ENCODE measurements at places on chromosomes 4 and X.

GRCh38 chr4:25578432-25578831 is 77.2 kb upstream of the SLC34A2 start:
- no peak for DNase-seq

- DNase-seq: no peak
Observed at GRCh38 chr4:79597266-79597665, 189.2 kb upstream of the GK2 start.

DNA sequence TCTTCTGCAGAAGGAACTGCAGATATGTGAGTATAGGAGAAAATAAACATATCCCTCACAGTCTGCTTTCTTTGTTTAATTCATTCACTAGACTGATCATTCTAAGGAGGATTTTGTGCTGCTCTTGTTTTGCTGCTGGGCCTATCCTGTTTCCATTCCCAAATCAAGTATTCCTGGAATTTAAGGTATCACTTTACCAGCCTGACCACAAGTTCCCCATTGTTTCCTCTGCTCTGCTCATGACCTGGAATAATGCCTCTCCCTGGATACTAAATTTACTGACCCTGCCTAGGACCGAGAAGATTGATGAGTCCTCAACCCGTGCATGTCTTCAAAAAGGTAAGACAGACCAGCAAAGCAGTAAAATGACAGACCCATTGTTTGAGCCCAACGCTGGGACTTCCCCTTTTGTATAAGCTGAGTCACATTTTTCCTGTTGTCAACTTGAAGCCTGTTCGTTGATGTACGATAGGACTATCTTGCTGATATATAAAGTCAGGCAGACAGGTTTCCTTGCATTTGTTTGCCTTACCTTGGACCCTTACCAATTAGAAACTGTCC is 85.5 kb upstream of the TET2 start:
- DNase-seq: no peak

DNA sequence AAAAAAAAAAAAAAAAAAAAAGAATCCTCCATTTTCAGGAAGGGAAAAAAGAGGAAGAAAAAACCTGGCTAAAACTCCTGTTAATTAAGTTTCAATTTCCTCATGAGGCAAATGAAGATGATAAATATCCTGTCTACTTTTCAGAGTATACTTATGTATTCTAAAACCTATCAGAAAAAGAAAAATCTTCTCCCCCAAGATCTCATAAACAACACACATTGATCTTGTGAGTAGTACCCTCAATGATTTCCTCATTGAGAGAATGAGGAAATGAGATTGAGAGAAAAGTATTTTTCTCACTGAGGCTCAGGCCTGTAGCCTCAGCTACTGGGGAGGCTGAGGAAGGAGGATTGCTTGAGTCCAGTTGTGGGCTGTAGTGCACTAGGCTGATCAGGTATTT is 146.7 kb downstream of the TET2 start:
- DNase-seq: no peak

GRCh38 chrX:150897421-150898320 is 797 bp downstream of the CD99L2 start:
- no peak for DNase-seq

GRCh38 chrX:13377550-13377934 is 57.7 kb upstream of the ATXN3L start:
- no peak for DNase-seq

DNA sequence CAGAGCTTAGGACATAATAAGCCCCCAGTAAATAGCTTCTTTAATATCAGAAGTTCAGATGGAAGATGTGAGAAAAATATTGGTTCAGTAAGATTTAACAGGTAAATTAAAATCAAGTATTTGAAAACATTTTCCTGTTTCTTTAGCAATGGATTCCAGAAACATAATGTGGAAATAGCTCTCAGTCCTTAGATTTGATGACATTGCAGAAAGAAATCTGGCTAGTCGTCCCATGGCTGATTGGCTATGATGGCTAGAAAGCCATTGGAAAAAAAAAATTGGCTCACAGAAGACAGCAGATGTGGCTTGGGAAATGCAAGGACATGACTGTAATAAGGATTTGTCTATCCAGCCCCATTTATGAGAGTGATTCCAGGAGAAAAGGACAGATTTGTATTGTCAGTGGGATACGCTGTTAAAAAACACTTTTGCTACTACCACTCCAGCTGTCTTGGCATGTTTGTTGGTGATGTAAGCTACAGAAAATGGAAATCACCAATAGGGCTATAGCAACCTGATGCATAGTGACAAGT is 78.3 kb downstream of the AR start:
- no peak for DNase-seq

- DNase-seq: no peak
Observed at GRCh38 chr4:110742143-110742542, 119.3 kb upstream of the PITX2 start.

DNA sequence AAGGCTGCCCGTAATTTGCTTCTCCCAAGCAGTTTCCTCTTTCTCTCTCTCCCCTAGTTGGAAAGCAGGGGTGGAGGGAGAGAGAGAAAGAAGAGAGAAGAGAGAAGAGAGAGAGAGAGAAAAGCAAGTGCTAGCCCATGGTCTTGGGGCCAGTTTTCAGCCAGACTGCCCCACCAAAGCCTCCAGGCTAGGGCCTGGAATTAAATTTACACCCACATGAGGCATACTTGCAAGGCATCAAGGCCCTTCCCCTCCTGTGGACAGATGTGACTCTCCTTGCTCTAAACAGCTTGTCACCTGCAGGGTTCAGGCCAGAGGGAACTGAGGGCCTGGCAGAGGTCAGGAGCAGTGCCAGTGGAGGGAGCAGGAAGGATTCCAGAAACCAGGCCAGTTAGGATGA is 1.7 kb upstream of the CXCR3 start:
- no peak for DNase-seq

GRCh38 chr4:63717384-63717783 is 691.9 kb downstream of the TECRL start:
- DNase-seq: peak; percentile 24

DNA sequence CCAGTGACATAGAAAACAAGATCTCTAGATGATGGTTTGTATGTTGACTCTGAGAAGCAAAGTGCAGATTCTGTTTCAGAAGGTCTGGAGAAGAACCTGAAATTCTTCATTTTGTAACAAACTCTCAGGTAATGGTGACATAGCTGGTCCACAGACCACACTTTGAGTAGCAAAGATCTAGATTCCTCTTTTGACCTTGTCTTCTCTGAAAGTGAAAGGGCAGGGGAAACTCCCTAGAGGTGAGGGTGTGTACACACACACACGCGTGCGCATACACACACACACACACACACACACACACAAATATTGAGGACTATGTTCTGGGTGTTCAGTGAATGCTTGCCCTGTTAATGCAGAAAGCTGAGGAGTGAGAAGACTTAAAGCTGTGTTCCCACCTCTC is 110.1 kb downstream of the NHSL2 start:
- no peak for DNase-seq

- no peak for DNase-seq
Observed at GRCh38 chr4:37453281-37453998, 208.9 kb downstream of the NWD2 start.

DNA sequence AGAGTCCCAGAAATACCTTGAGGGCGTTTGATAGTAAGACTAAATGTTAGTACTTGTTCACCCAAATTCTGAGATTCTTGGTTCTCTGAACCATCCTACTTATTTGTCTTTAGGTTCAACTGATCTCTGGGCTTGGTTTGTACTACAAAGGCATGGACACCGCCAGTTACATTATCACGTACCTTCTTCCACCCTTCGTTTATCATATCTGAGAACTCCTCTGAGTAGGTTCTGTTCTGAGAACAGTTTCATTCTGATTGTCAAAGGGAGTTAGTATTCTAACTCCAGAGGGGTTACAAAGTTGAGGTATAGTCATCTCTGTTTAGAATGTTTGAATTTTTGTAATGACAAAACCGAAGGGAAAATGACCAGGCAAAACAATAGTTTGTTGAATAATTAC is 19.3 kb downstream of the ZFX start:
- DNase-seq: no peak

GRCh38 chr4:15043226-15043625 is 40.9 kb downstream of the CPEB2 start:
- DNase-seq: no peak

- no peak for DNase-seq
Observed at GRCh38 chrX:112614640-112615039, 65.1 kb downstream of the LHFPL1 start.

DNA sequence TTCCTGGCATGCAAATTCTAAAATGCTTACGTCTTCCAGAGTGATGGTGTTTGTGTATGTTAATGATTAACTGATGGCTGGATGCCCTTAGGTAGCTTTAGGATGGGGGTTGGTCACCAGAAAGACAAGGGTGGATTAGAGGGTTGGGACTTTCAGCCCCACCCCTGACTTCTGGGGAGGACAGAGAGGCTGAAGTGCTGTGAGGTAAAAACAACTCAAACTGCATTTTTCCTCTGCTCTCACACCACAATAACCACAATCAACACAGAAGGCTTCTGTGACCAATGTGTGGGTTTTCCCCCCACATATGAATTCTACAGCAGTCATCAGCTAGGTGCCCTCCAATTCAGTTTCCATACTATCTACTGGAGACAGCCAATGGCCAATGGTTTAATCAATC is 18.7 kb upstream of the DDIT4L start:
- DNase-seq: peak; percentile 16

GRCh38 chrX:150148749-150149672 is 210.7 kb upstream of the EOLA2 start:
- DNase-seq: no peak

- DNase-seq: no peak
Observed at GRCh38 chr4:61407642-61408618, 207.8 kb downstream of the ADGRL3 start.

DNA sequence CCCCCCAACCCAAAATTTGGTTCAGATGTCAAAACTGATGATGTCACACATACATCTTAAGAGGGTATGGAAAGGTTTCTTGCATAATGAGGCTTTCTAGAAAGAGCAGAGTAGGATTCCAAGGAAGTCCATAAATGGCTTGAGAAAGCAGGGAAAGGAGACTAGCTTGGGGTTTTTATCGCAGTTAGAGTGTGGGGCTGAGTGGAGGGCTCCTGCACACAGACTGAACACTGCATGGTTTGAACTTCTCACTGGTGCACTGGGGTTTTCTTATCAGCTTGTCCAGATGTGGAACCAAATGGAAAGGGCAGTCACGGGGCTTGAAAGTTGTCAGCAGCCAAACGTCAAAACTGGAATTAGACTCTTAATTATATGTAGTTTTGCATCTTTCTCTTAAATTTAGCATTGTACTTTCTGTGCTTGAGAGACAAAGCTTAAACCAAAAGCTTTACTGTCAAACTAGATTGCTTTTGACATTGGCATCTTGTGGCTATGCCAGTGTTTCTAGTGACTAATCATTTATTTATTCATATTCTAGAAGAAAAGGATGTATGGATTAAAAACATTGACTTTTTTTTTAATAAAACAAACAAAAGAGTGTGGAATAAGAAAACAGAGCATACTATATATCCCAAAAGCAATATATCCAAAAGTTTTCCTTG is 78.3 kb upstream of the STIM2 start:
- no peak for DNase-seq

- no peak for DNase-seq
Observed at GRCh38 chrX:11039926-11040325, 71.2 kb upstream of the HCCS start.

GRCh38 chr4:88169298-88169697 is 10.9 kb upstream of the ABCG2 start:
- DNase-seq: no peak

GRCh38 chr4:114807357-114807756 is 208.8 kb downstream of the UGT8 start:
- DNase-seq: no peak

DNA sequence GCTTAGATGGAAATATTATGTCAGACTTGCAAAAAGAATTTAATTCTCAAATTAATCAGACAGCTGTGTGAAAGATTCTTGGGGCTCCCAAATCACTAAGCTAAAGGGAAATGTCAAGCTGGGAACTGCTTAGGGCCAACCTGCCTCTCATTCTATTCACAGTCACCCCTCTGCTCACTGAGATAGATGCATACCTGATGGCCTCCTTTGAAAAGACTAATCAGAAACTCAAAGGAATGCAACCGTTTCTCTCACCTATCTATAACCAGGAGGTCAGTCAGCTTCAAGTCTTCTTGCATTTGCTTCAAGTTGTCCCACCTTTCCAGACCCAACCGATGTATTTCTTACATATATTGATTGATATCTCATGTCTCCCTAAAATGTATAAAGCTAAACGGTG is 882.7 kb downstream of the CENPC start:
- no peak for DNase-seq

GRCh38 chr4:64584125-64584524 is 174.9 kb upstream of the TECRL start:
- no peak for DNase-seq

DNA sequence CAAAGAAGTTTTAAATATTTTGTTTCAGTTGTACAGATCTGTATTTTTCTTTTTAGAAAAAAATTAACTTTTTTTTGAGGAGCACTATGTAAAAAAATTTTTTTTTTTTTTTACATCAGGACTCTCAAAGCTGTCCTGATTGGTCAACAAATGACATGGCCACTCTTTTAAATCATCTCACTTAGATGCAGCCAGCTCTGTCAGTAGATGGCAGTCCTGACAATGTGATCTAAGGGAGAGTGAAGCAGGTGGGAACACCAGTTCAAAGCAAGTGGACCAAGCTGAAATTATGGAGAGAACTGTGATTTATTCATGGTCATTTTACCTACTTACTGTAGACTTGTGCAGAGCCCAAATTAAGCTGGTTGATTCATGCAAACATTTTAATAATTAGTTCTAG is 174.7 kb upstream of the GPRIN3 start:
- DNase-seq: peak; percentile 6

DNA sequence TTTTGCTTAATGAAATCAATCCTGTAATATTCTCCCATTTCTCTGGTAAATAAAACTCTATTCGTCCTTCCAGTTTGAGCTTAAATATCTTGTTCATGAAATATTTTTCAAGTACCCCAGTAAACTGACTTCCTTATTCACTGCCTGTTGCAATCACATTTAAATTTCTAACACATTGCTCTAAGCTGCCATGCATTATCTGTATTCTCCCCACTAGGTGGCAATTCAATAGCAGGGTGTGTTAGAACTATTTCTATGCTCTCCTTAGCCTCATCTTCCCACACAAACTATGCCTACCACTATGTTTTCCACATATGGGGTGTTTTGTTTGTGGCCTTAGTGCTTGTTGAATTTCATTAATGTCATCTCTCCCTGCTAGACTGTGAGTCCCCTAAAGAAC is 377.1 kb upstream of the HS3ST1 start:
- peak; percentile 34 for DNase-seq

DNA sequence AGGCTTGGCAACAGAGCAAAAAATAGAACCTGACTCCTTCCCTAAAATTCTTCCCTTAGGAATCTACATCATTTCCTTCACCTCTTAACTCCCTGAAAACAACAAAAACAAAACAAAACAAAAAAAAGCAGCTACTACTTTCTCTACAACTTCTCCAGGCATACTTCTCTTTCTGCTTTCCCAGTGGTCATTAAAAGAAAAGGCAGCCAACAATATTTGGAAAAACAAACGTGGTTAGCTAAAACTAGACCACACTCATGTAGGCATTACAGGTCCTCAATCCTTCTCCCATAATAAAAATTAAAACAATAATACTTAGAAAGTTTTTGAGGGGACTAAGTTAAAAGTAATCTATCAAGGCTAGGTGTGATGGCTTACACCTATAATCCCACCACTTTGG is 29.0 kb upstream of the SMIM14 start:
- no peak for DNase-seq

Data from Jurkat, Clone E6-1 (cell line).